Lower lobe of right lung (tissue), 2 donors: ENCODE measurements at places on chromosomes 7 and 10.

DNA sequence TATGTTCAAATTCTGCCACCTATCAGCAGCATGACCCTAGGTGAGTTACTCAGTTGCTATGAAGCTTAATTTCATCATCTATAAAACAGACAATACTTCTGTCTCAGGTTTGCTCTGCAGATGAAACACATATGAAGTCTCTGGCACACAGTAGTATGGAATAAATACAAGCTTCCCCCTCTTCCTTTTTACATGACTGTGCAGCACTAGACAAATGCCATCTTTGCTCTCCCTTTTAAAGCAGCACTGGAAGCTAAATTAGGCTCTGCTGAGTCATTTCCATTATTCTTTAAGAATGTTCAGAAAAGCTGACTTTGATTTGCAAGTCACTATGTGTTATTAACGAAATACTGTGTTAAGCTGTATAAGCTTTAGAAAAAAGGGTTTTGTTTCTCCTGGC lies 40.7 kb upstream of the ANAPC16 start:
- no peak for DNase-seq

- DNase-seq, result no peak
Measured at GRCh38 chr10:74034301-74034700, 36.4 kb downstream of the VCL start.

DNA sequence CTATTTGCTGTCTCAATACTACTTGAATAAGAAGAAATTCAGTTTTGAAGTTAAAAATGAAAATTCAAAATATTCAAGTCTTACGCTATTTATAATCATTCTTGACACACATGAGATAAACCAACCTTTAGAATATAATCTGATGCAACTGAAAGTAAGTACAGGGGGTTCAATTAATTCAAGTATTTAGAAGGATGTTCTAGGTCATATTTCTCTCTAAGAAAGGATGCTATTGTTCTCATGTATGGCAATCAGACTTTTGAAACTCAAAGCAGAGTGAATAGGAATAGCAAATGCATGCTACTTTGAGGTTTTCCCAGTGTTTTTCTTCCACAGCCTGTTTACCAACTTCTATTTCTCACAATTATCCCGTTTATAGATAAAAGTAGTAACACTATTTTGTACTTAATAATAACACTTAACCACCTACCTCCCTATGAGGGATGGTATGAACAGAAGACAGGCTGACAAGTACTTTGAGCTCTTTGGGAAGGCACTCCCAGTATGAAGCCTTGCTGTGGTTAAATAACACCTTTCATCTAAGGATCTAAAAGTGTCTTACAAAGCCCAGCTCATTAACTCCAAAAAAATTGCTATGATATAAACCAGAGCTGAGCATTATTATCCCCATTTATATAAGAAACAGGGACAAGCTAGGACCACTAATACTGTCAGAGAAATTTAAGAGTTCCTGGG lies 18.0 kb upstream of the SPOCK2 start:
- DNase-seq, result no peak

GRCh38 chr7:37035631-37036030 lies 311.3 kb upstream of the AOAH start:
- DNase-seq, result no peak

DNA sequence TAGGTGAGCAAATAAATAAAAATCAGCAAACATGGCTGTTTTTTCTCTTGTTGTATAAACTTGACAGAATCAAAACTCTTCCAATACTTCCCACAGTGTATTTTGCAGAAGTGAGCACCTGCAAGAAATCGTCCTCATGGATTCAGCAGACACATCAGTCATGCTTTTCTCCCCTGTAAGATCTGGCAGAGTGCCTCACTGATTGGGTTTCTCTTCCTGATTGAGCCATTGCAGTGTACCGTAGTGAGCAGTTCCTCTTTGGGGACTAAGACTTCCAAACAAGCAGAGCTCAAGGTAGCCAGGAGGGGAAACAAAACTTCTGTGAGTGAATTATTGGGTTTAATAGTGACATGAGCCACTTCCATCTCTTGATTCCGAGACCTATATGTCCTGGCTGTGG lies 2.2 kb upstream of the CCDC3 start:
- no peak for DNase-seq

- DNase-seq, result no peak
Measured at GRCh38 chr10:110792476-110793125, 79.1 kb upstream of the PDCD4 start.
